ENCODE measurements at places on chromosomes 16 and 17.

GRCh38 chr17:17782523-17783115 is 54.2 kb downstream of the SREBF1 start:
- no peak for DNase-seq

DNA sequence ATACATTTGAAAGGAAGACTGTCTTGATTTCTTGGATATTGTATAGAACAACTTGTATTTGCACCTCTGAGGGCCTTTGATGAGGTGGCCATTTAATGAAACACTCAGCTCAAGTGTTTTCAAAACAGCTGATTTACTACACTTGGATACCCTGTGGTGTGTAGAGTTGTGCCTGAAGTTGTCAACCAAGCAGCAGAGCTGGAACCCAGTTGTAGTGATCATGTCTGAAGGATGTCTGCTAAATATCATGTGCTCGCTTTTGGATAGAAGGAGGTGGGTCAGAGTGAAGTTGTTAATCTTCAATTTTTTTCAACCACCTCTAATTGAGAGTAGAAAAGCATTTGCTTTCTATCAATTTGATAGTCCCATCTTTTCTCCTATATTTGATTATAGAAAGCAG is 175.9 kb upstream of the TBX2 start:
- DNase-seq: no peak

GRCh38 chr17:68383443-68384321 is 73.6 kb downstream of the WIPI1 start:
- no peak for DNase-seq

- DNase-seq: no peak
Observed at GRCh38 chr17:31472137-31472536, 80.7 kb downstream of the RAB11FIP4 start.

DNA sequence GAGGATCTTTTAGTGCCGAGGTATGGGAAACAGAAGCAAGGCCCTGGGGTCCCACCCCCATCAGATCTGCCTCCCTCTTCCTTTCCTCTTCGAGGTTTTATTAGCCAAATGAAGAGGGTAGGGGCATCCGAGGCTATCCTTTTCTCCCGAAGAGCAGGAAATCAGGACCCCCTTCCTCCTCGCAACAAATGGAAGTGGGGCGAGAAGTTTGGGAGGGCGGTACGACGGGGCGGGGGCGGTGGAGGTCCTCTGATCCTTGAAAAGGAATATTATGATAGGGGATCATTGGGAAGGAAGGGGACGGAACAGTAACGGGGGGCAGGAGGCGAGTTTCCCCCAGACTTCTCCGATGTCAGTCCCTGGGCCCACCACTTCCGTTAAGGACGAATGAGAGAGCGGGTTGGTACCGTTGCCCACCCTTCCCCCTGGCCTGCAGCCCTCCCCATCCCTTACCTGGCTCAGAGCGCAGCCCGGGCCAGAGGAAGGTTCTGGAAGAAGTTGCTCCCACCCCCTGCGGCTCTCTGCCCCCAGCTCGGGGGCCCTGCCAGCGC is 309 bp downstream of the FOXJ1 start:
- no peak for DNase-seq

DNA sequence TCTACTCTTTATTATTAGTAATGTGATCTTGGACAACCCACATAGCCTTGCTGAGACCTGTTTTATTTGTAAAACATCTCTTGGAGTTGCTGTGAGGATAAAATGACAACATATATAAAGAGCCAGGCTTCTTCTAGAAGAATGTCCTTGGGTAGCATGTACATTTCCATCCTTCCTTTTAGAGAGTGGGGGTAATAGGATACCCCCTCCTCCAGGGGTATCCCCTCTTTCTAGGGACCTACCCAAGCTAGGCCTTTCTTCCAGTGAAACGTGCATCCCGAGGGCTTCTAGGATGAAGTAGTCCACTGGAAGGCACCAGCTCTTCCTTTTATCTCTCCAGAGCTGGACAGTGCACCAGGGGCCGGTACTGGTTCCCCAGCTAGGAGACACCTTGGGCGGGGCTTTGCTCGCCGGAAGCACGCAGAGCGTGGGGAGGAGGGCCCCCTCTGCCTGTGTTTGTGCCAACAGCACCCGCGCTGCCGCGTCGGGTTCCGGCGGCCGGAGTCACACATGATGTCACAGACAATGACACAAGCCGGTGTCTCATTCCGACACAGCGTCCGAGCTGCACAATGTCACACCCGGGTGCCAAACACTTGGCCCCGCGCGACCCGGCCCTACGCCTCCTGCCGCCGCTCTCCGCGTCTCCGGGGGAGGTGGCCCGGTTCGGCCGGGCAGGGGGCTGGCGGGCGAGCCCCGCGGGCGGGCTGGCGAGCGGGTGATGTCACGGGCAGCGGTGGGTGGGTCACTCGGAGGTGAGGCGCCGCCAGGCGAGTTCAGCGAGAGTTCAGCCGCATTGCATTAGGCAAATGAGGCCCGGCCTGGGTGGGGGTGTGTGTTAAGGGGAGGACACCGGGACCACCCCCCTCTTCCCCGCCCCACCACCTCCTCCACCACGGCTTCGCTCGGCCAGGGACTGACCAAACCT is 23.4 kb downstream of the GJD3 start:
- DNase-seq: peak; percentile 63

DNA sequence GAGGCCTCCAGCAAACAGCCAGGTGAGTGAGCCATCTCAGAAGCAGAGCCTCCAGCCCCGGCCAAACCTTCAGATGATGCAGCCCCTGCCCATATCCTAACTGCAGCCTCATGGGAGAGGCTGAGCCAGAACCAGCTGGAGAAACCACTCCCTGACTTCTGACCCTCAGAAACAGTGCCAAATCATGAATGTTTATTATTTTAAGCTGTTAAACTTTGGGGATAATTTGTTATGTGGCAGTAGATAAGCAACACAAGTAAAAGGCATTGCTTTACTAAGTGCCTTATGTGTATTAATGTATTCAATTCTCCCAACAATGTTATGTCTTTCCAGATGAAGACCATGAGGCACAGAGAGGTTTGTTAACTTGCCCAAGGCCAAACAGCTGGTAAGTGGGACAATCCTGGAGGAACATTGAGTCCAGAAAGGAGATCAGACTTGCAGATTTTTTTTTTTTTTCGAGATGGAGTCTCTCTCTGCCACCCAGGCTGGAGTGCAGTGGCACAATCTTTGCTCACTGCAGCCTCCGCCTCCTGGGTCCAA is 59.6 kb downstream of the SOCS1 start:
- DNase-seq: no peak

DNA sequence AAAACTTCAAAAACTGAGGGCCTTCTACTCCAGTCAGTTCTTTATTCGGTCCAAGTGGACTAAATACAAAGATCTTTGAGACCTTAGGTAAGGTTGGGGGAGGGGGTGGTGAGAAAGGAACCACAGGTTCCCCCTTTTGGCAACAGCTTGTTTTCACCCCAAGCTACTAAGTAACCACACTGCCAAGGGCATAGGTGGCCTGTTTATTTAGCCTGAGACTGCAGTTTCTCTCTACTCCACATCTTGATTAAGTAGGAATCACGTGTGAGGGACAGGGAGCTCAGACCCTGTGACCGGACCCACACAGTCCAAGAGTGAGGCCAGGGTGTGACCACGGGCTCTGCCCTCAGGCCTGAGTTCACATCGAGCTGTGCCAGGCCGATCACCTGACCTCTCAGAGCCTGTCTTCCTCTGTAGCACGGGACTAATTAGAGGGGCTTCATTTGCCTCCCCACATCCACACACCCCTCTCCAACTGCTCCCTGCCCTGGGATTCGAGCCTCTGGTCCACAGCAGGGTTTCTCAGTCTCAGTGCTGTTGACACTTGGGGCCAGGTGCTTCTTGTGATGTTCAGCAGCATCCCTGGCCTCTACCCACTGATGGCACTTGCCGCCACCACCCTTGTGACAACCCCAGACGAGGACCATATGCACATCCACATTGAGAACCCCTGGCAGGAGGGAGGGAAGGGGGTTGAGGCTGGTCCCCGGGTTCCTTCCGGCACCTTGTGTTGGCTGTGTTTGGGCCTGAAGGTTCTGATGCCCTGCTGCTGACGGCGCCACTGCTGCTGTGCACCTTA is 17.8 kb downstream of the ST6GALNAC2 start:
- no peak for DNase-seq

DNA sequence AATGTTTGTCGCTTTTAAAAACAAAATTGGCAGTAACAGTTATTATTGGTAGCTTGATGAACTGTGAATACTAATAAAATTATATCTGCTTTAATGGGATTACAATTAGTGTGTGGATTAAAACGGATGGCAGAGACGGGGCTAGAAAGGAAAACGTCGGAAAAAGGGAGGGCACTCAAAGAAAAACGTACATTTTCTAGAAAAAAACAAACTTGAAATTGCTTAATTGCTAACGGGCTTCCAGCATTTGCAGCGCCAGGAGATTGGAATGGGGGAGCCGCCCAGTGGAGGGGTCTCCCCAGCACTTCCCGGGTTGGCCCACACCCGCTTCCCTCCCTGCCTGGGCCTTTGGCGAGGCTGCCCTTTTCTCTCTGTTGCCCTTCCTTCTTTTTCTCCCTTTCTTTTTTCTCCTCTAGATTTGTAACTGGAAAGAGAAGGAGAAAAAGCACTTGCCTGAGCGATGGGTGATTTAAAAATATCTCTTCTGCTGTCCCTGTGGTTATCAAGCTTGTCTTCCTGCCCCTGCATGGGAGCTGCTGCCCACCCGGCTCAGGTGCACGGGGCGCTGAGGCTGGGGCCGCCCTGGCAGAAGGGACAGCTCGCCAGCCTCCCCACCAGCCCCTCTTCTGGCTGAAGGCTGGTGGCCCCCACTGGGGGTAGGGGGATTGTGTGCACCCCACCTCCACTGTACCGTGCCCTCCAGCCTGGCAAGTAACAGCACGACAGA is 5.9 kb downstream of the BAHCC1 start:
- no peak for DNase-seq

DNA sequence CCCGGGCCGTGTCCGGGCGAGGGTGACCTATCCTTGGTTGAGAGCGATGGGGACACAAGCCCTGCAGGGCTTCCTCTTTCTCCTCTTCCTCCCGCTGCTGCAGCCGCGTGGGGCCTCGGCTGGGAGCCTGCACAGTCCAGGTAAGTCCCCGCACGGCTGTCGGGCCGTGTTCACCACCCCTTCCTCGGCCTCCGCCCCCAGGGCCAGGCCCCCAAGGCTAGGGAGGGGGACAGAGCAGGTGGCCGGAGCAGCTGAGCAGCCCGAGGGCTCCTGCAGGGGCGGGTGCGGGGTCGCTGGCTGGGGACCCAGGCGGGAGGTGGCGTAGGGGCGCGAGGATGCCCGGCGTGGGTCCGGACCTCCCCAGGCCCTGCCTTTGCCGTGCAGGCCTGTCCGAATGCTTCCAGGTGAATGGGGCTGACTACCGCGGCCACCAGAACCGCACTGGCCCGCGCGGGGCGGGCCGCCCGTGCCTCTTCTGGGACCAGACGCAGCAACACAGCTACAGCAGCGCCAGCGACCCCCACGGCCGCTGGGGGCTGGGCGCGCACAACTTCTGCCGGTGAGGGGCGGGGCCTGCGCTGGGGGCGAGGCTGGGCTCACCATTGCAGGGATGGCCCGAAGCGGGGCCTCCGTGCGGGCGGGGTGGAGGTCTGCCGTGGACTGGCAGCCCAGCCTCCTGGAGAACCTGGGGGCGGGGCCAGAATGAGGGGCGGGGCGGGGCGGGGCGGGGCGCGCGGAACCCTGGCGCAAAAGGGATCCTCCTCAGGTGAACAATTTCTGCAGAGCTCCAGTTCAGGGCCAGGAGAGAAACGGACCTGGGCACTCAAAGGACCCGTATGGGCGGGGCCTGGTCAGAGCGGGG is 631 bp downstream of the KREMEN2 start:
- no peak for DNase-seq

DNA sequence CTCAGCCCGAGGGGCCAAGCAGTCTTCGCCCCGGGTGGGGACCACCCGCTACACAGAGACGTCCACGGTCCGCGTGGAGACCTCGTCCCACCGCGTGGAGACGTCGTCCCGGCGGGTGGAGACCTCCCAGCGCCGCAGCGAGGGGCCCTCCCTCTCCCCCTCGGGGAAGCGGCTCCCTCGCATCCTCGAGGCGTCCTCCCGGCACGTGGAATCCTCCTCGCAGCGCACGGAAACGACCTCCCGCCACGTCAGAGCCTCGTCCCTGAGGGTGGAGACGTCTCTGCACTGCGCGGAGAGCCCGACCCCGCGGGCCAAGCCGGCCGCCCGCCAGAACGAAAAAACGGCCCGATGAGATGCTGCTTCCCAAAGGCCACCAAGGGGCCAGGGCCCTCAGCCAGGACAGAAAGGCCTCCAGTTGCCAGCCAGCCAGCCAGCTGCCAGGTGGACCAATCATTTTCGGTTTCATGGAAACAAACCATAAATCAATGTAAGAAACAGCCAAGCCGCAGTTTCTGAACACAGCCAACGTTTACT is 424 bp downstream of the C17orf100 start:
- no peak for DNase-seq

DNA sequence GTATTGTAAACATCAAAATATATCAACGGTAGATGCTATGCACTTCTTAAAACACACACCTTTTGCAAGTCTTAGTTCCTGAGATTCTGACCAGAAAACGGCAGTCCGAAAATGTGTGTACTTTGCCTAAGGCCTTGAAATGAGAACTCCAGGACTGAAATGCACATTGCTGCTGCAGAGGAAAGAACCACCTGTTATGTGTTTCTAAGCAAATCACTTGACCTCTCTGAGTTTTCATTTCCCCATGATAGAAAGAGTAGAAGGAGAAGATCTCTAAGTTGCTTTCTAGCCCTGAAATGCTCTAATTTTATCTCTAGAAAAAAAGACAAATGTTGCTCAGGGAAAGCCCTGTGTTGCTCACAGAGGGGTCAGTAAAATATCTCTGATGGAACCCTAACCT is 9.9 kb downstream of the CCDC182 start:
- no peak for DNase-seq

DNA sequence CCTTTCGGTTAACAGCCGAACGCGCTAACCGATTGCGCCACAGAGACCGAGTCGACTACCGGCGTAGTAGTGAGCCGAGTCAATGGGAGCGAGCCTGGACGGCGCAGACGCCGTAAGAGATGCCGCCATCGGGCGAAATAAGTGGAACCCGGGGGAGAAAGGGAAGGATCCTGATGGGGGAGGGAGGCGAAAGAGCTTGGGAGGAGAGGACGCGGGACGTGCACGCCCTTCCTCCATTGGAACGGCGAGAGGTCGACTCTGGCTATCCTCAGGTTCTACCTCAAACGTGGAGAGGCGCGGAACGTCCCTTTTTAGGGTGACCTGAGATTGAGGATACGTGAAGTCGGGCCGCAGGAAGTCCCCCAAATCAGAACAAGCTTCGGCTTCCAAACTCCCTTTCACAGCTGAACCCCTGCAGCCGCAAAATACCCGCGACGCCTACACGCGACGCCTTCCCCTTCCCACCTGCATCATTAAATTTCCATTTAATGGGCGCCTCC is 683 bp upstream of the PSMB3 start:
- DNase-seq: peak; percentile 85

DNA sequence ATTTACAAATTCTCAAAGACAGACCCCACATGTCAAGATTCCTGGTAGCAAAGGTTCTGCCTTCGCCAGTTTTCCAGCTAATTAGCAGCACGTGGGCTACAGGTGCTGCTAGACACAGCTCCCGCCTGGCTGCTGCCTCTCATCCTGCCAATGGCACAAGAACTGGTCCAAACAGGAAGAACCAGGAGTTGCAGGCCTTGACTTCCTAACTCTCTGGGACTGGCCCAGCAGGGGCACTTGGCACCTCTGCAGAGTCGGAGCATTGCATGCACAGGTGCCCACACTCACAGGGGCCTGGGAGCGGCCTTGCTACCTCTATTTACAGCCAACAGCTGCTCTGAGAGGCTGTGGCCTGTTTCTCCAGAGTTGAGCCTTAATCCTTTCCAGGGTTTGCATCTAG is 39.6 kb downstream of the TK2 start:
- DNase-seq: no peak
